ENCODE measurements at places on chromosomes 11 and 22.

- no peak for DNase-seq
These were observed 129.4 kb downstream of the CCDC34 start for GRCh38 chr11:27233654-27234042.

GRCh38 chr11:134579724-134580609 is 167.9 kb upstream of the B3GAT1 start:
- no peak for DNase-seq

GRCh38 chr11:47306484-47306844 is 36.5 kb downstream of the MADD start:
- no peak for DNase-seq

DNA sequence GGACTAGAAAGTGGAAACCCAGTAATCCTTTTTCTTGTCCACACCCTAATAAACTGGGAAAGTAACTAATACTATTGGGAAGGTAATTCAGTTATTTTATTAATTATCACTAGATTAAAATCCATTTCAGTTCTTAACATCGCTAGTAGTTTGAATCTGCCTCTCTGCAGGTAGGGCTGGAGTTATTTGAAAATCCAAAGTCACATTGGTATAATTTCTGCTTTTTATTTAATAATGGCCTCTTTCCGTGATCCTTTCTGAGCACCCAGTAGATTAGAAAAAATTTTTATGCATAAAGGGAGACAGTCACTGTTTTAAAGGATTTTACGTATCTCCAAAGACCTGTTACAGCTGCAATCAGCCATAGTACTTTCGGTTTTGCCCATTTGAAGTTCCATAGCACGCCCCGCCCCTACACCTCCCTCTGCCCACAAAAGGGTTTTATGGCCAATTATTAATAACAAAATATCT is 605 bp upstream of the COPB1 start:
- DNase-seq: no peak

GRCh38 chr22:37174964-37175363 is 13.1 kb downstream of the C1QTNF6 start:
- DNase-seq: no peak

GRCh38 chr11:43830928-43831440 is 49.6 kb upstream of the ALKBH3 start:
- peak; percentile 99 for DNase-seq

DNA sequence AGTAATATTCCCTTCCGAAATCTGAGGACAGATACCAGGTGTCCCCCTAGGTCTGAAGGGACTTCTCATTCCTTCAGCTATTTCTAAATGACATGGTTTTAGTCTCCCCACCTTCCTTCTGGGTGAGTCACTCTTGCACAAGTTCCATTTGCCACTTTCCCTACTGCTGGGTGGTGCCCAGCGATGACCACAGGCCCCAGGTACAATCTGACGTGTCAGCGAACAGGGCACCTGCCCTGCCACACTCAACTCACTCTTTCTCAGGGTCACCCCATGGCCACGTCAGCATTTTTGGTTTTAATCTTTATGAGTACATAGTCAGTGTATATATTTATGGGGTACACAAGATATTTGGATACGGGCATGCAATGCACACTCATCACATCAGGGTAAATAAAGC is 17.2 kb downstream of the POU2AF1 start:
- DNase-seq: no peak

DNA sequence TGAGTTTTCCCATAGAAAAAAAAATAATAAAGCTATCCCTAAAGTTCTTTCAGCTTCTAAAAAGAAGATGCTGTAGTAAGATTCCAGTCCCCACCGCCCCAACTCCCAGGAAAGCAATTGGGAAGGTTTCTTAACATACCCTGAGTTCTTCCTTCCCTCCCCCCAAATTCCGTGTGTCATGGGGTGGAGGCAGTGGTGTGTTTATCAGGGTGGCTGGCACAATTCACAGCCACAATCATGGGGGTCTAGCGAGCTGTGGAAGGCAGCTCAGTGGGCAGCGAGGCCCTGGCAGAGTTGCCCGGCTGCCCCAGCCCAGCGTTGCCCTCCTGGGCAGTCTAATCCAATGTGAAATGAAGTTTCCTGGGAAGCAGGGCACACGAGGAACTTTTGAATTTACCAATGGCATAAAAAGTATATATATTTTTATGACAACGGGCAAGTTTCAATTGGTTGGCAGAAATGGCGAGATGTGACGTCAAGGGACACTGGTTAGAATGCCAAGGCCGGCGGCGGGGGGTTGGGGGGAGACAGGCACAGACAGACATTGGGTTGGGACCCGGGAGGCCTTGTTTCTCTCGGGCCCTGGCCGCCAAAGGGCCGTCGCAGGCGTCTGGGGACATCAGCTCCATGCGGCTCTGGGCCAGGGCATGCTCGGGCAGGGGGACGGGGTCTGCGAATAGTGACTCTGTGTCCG is 80.7 kb upstream of the PPARA start:
- peak; percentile 84 for DNase-seq

DNA sequence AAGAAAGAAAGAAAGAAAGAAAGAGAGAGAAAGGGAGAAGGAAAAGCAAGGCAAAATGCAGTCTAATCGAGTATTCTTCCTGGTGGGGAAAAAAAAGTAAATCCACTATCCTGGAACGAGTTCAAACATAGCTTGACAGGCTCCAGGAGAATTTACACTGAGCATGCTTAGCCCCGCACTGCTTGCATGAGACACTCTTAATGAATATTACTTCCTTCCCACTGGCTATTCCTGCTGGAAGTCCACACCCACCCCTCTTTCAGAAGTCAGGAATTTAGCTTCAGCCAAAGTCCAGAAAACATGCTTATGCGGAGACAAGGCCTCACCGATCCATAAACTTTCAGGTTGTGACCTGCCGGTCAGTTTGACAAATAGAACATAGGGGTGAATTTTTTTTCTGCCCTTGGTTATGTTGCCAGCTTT is 251.8 kb upstream of the BLID start:
- DNase-seq: peak; percentile 57

GRCh38 chr11:122113836-122114825 is 1.9 kb downstream of the BLID start:
- no peak for DNase-seq

GRCh38 chr11:70482529-70482917 is 84.2 kb downstream of the CTTN start:
- DNase-seq: no peak

DNA sequence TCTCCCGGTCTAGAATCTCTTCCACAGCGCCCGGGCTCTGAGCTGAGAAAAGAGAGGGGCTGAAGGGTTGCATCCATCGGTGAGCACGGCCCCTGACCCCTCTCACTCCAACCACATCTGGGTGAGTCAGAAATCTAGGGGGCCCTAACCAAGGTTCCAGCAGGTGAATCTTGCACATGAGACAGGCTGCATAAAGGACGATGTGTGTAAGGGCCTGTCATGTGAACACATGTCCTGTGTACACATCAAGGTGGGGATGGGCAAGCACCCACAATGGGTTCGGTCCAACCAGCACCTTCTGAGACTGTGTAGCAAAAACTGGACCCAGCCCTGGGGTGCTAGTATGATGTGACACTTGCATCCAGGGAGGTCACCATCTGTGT is 1.2 kb downstream of the BET1L start:
- DNase-seq: no peak

- peak; percentile 59 for DNase-seq
These were observed 236.1 kb downstream of the TTC28 start for GRCh38 chr22:28443526-28443876.

- DNase-seq: no peak
These were observed 16.4 kb upstream of the OR5AL1 start for GRCh38 chr11:56396047-56396446.

GRCh38 chr11:69444381-69445130 is 36.9 kb upstream of the LINC01488 start:
- no peak for DNase-seq

- no peak for DNase-seq
These were observed at the start of gene FOLR1 for GRCh38 chr11:72191961-72192381. TSS of gene FOLR1 (plus strand) at chr11:72192140. CDS start at chr11:72192174, 34 bp downstream.

DNA sequence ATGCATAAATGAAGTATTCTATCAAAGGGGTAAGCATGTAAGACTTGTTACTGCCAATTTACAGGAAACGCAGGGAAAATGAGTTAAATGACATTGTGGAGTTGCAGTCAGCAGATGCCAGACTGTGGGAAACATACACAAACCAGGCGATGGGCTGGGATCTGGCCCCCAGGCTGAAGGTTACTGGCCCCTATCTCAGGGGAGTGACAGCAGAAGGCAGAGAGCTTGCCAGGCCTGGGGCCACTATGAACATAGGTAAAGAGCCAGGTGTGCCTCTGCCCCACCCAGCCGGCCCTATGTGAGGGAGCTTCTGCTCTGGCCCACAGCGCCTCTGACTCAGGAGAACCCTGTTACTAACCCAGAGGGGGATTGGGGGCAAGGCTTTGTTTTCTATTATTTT is 26.1 kb upstream of the SLC25A1 start:
- DNase-seq: no peak

DNA sequence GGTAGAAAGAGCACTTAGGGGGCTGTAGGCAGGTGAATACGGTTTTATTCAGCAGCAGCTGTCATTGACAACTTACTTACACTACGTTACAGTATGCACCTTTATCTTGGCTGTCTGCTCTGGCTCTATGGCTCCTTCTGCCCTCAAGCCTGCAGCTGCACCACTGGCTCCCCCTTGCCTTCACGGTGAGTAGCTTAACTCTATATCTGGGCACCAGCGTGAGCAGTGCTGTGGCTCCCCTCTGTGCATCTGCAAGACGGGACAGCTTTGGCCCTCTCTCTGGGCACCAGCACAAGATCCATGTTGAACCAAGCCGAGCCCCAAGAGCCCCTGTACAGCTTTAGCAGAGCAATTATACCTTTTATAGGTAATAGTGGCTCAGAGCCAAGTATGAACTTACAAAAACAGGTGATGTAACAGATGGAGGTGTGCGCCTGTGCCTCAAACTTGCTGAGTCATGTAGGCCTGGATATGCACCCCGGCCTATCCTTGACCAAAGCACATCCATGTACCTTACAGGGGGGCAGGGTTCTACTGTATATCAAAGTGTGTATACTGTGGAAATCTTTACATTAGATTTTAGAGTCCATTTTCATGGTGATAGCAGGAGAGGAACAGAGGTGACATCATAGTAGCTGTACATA is 96.9 kb upstream of the CTSC start:
- DNase-seq: no peak

GRCh38 chr11:41201156-41201555 is 258.3 kb downstream of the LRRC4C start:
- peak; percentile 43 for DNase-seq

- DNase-seq: no peak
These were observed 145.6 kb downstream of the WT1 start for GRCh38 chr11:32289701-32290100.

GRCh38 chr22:28817919-28818859 is 17.8 kb upstream of the XBP1 start:
- DNase-seq: no peak

DNA sequence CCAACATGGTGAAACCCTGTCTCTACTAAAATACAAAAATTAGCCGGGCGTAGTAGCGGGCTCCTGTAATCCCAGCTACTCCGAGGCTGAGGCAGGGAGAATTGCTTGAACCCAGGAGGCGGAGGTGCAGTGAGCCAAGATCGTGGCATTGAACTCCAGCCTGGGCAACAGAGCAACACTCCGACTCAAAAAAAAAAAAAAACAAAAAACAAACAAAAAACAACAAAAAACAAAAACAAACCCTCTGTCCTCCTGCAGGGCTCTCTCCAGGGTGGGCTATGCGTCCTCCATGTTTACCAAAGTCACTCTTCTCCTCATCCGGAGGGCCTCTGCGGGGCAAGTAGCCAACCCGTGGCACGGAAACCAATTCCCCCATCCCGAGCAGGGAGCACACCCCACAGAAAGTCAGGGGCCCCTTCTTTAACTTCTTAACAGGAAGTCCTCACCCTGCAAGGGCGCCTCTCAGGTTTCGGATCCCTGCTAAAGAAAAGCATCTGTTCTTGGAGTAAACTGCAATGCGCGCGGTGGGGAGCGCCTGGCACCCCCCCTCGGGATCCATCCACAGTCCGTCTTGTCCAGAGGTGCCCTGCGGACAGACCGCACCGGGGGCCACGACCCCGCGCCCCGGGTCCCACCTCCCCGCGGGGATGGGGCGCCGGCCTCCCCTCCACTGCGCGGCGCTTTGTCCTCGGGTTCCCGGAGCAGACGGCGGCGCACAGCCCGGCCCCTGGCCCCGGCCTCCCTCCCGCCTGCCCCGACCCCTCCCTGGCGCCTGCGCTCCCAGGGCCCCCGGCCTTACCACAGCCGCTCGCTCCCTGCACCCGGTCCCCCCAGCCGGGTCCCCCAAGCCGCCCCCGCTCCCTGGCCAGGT is 712 bp downstream of the CERK start:
- DNase-seq: no peak

DNA sequence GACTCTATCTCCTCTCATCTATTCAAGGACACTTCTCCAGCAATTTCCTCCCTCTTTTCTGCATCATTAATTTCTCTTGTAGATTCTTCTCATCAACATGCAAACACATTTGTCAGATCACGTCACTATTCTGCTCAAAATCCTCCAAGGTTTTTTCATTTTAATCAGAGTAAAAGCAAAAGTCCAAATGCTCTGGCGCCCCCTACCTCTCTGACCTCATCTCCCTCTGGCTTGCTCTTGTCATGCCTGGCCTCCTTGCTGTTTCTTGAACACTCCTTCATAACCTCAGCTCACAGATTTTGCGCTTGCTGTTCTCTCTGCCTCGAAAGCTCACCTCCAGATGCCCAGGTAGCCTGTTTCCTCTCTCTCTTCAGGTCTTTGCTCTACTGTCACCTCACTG is 22.4 kb downstream of the RTCB start:
- DNase-seq: no peak

DNA sequence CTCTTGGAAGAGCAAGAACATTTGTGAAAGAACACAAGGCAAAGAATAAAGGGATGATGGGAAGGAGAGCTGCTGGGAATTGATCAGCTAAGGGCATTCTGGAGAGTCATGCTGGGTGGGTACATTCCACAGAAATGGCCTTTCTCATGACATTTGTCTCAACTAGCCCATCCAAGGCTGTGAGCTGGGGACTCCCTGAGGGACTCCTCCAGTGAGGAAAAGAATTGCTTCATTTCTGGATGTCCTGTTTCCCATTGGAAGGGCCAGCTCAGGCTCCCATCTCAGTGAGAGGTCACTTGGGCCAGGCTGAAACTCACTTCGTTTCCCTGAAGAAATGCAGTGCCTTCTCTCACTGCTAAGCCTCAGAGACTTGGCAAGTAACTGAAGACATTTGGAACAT is 106.8 kb downstream of the CD44 start:
- no peak for DNase-seq

- DNase-seq: no peak
These were observed 5.4 kb upstream of the TTLL1 start for GRCh38 chr22:43094551-43094950.

GRCh38 chr22:30196141-30196879 is 50.2 kb downstream of the LIF start:
- peak; percentile 99 for DNase-seq

- peak; percentile 96 for DNase-seq
These were observed 128.9 kb downstream of the CCDC34 start for GRCh38 chr11:27234043-27234668.
